ENCODE measurements at places on chromosomes 5 and 9.

- no peak for DNase-seq
Observed at GRCh38 chr9:82783045-82783444, 279.9 kb downstream of the RASEF start.

DNA sequence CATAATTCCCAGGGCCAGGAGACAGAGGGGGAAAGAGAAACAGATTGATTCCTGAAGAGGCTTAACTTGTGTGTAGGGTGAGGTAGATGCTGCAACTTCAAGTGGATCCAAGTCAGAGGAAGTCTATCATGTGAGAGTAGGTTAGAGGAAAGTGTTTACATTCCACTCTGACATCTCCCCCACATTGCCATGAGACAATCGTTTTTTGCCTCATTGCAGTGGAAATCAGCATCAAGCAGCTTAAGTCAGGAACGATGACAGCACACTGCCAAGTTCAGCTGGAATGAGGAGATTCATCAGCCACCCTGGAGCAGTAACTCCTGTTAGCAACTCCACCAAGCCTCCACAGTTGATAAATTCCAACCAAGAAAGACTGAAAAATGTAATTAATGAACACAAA, 689.7 kb upstream of the MEF2C start:
- DNase-seq: no peak

- no peak for DNase-seq
Observed at GRCh38 chr9:6843742-6844141, 86.0 kb downstream of the KDM4C start.

GRCh38 chr9:76893395-76893932, 12.4 kb downstream of the PRUNE2 start:
- DNase-seq: no peak

- peak; percentile 85 for DNase-seq
Observed at GRCh38 chr9:36328798-36329411, 70.7 kb upstream of the GNE start.

- no peak for DNase-seq
Observed at GRCh38 chr5:158166424-158166823, 307.5 kb upstream of the CLINT1 start.

DNA sequence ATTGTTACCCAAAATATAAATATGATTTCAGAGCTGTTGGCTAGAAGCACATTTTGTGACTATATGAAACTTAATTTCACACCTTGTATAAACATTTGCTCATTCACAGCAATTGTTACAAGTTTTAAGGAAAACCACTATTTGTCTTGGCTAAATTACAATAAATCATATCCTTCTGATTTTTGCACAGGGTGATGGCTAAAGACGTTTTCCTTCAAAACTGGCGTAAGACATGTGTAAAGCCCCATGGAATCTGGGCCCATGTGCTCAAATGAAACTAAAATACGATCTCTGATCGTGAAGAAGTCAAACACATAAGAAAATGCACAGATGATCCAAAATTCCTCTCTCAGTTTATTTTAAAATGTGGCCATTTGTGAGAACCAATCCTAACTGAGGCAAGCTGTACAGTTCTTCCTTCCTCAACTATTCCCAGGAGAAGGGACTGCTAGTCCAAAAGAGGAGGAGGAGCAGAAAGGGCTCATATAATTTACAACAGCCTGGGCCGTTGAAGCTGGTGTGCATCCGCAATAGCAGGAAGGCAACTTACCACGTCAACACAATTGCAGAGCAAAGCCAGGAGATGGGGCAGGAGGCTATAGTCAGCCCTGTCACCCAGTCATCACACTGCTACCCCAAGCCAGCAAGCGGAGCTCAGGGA, 98.4 kb downstream of the MED27 start:
- DNase-seq: no peak

DNA sequence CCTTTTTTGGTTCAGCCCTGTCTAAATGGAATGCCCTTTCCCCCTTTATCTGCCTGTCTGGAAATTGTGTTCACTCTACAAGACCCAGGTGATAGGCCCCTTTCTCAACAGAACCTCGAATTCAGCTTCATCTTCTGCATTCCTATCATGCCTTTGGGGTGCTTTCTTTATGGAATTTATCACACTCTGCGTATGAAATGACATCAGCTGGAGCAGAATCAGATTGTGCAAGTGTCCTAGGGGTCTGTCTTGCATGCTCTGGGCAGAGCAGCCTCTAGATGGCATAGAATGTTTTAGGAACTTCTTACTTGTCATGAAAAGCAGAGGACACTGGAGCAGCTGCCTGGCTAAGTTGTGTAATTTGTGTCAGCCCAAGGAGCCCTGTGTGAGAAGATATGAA, 84.9 kb downstream of the ISL1 start:
- DNase-seq: no peak

DNA sequence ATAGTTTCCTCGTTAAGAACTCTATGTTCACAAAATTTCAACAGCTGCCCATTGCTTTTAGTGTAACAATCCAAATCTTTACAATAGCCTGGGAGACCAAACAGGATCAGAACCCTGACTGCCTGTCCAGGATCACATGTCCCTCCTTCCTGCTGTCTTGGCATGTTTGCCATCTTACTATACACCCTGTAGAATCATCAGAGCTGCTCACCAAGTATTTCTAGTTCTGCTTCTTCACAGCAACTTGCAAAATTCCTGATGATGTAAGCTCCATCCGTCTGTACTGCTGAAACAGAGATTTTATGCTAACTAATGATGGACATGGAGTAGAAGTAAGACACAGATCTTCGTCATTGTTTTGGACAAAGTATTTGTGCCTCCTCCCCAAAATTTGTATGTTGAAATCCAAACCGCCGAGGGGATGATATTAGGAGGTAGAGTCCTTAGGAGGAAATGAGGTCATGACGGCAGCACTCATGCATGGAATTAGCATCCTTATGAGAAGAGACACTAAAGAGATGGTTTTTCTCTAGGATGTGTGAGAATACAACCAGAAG, 464.9 kb upstream of the BRINP1 start:
- no peak for DNase-seq

GRCh38 chr9:101574731-101575333, 19.9 kb downstream of the PPP3R2 start:
- no peak for DNase-seq

GRCh38 chr9:94057918-94058317, 26.3 kb upstream of the PTPDC1 start:
- no peak for DNase-seq

DNA sequence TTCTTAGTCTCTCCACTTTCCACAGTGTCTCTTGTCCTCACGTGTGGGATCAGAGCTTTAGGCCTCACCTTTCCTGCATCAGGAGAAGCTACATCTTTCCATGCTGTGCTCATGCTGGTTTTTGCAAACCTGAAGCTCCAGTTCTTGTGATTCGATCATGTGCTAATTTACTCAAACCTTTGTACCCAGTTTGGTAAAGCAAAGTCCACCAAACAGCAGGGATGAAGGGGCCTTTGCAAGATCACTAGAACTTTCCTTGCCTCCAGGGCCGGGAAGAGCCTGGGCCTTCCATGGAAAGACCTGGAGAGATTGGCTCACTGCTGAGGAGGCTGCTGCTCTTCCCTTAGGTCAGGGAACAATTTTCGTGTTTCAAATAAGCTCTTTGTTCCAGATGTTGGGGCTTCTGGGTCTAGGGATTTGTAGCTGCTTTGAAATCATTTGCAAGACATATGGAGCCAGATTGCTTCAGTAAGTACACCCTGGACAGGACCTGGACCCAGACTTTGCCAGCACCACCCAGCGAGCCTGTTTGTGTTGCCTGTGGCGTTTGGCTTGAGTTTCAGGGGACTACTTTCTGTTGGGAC, 18.7 kb upstream of the SPATA31E1 start:
- DNase-seq: no peak

GRCh38 chr5:3853362-3853761, 257.7 kb downstream of the IRX1 start:
- no peak for DNase-seq

GRCh38 chr5:80343067-80343466, 23.3 kb downstream of the SPZ1 start:
- DNase-seq: no peak

- DNase-seq: peak; percentile 1
Observed at GRCh38 chr5:33824516-33825195, 67.1 kb downstream of the ADAMTS12 start.

- no peak for DNase-seq
Observed at GRCh38 chr9:133098871-133099270, 22.2 kb downstream of the RALGDS start.

- DNase-seq: no peak
Observed at GRCh38 chr5:143641549-143642355, 170.2 kb upstream of the HMHB1 start.

GRCh38 chr9:76595645-76596044, 136.7 kb downstream of the GCNT1 start:
- peak; percentile 94 for DNase-seq

- DNase-seq: peak; percentile 22
Observed at GRCh38 chr9:68473790-68474189, 66.9 kb downstream of the TMEM252 start.

DNA sequence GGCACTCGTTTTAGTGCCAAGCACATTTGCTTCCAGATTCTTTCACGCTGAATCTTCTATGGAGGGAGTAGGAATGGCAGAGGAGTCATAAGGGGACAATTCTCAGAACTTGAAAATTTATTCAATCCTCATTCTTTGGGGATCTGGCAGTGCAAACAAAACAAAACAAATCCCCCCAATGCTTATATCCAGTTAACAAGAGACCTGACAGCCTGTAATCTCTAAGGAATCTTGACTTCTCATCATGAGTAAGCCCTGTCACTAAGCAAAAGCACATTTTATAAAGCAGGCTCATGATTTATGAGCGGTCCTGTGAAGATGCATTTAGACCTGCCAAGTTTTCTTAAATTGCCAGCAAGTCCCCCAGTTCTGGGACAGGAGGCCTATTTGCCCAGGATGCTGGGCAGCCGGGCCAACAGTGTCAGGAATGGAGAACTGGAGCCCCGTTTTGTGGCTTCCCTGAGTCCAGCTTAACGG, 513.9 kb downstream of the CTNND2 start:
- DNase-seq: no peak

GRCh38 chr9:88026118-88026479, 51.8 kb upstream of the CDK20 start:
- DNase-seq: no peak

- DNase-seq: no peak
Observed at GRCh38 chr9:7342736-7343135, 456.8 kb downstream of the DMAC1 start.

DNA sequence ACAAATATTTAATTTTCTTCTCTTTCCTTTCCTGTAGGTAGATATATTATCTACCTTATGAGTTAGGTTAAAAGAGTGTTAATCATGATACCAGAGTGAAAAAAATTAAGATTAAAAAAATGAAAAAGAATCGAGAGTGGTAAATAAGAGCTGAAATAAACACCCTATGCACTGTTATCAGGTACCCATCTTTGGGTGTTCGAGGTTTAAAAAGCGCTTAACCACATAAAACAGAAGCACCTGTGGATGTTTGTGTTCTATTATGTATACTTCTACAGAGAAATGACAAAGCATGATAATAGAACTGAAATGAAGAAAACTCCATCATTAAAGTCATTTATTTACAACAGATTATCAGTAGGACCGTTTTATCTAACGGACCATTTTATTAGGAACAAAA, 25.7 kb upstream of the GCNT4 start:
- no peak for DNase-seq

GRCh38 chr5:150178262-150178661, 11.6 kb upstream of the SLC6A7 start:
- no peak for DNase-seq

GRCh38 chr5:165616490-165617405, 2111.3 kb downstream of the MAT2B start:
- DNase-seq: peak; percentile 76

DNA sequence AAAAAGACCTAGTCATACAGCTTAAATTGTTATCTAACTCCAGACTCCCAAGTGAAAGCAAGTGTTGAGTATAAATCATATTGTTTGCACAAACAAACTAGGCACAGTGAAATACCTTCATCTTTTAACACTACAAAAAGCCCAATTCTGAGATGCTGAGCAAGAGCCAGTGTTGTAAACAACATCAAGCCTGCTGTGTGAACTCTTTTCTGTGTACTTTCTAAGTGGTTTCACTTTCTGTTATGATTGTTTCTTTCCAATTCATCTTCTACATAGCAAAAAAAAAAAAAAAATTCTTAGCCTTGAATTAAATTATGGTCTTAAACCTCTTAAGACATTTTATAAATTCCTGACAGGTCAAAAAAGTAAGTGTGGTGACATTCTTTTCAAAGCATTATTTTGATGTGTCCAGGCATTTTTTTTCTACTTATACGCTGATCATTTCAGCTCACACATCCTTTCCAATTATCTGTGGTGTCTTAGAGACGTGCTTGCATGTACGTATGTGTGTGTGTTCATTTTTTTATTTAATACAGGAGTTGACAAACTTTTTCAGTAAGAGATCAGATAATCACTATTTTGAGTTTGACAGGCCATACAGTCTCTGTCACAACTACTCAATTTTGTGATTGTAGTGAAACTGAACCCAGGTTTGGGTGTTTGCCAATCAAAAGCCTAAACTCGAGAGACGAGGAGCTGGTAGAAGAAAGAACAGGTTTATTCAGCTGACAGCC, 556.1 kb downstream of the CDH9 start:
- no peak for DNase-seq

DNA sequence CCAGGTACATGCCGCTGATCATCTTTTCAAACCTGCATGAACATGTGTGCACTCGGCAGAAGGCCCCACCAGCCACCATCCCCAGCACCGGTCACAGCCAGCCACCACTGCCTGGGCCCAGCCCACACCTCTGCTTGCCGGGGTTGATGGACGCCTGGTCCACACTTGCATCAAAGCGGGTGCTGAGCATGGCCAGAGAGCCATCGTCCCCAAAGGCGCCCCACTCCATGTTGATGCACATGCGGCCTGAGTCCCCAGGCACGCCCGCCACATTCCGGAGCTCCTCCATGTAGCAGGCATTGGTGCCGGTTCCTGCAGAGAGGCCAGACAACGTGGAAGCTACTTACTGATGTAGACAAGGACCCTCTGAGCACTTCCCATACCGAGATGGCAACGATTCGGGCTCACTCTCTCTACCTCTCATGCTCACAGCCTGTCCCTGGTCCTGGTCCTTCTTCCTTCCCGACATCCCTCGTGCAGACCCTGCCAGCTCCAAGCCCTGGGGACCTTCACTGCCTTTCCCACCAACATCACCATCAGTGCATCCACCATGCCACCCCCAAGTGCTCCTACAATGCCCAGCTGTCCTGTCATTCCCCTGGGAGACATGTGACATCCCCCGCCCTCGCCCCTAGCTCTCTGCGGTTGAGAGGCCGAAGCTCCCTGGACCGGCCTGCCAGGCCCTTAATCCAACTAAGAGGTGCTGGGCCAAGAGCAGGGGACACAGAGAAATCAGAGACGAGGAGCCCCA, 17.2 kb downstream of the HK3 start:
- DNase-seq: no peak

DNA sequence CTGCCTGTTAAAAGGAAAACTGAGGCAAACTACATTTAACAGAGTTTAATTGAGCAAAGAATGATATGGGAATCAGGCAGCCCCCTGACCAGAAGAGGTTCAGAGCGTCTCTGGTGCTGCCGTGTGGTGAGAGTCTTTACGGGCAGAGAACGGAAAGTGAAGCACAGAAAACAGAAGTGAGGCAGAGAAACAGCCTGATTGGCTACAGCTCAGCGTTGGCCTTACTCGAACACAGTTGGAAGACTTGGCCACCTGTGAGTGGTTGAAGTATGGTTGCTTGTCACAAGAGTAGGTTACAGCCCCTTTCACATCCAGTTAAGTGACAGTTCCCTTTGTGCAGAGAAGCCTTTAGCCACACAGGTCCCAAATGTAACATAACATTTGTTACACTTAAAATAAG, 16.9 kb upstream of the FBP1 start:
- DNase-seq: peak; percentile 74
